Adrenal gland (tissue), 19 donors: ENCODE measurements at places on chromosomes 3 and 15. TPM values are rescaled to one million over a fixed set of nuclear protein-coding genes. Genes with fewer than 3 reads are reported as not detected.

The RFC4 gene
- 12.1 TPM for total RNA-seq

The LPP gene
- total RNA-seq: 170 TPM

The TRPM1 gene
- not detected for total RNA-seq

- no peak for DNase-seq
Measured at GRCh38 chr15:89068325-89068784, 19.9 kb upstream of the ABHD2 start.

DNA sequence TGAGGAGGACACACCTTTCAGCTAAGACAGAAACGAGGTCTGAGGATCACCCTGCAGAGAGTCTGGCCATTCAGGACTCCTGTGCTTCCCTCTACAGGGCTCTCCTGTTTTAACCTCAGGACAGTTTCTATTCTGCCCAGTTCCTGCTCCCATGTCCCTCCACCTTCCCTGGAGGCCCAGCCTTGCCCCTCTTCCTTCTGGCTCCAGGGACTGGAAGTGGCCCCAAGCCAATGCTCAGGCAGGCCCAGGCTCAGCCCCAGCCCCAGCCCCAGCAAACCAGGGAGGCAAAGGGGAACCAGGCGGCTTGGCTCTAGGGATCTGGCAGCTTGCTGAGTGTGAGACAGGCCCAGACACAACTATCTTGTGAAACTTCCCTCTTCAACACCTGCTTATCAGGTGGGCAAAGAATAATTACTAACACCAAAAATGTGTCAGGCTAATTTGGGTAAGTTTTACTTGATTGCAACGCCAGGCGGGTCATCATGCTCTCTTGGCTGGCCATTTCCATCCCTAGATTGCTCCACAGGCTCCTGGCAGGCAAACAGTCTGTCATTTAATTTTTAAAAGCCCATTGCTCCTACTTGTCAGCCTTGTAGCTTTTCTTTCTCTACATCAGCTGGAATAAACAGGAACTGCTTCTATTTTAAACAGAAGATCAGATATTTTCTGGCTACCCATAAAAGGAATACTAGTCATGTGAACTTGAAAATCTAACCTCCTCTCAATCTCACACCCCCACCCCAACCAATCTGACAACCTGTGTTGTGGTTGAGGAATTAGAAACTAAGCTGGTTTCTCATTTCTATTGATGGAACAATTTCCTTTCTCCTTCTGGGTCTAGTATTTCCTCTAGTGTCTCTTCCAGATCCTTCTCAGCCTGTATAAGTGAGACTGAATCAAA lies 33.5 kb downstream of the UPK1B start:
- no peak for DNase-seq

DNA sequence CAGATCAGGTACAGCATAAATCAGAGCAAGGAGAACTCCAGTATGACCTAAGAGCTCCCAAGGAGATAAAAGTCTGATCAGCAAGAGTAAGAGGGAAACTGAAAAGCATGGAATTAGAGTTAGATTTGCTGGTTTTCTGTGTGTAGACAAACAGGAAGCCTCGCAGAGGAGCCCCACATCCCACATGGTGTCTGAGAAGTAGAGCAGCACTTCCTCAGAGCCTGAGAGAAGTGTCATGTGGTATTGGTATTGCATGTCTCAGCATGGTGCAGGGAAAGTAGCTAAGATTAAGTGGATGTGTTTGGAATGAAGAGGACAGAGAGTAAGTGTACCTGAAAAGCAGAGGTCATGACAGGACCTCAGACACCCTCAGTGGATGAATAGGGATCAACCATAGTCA lies 175.4 kb upstream of the GBE1 start:
- DNase-seq: no peak

DNA sequence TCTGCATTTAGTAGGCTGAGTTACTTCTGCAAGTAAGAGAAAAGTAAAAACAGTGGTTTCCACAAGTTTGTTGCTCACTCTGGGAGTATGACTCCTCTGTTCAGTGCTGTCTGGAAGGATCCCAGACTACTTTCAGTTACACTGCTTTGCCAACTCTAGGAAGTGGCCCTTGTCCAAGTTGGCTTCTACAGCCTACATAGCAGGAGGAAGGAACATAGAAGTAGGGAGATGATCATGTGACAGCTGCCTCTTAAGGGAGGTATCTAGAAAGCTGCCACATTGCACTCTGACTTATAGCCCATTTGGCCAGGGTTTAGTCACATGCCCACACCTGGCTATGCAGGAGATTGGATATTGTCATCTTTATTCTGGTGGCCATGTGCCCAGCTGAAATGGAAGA lies 298.1 kb downstream of the NSUN3 start:
- DNase-seq: peak; percentile 18

- no peak for DNase-seq
Measured at GRCh38 chr3:39275052-39275451, 4.8 kb downstream of the CX3CR1 start.

DNA sequence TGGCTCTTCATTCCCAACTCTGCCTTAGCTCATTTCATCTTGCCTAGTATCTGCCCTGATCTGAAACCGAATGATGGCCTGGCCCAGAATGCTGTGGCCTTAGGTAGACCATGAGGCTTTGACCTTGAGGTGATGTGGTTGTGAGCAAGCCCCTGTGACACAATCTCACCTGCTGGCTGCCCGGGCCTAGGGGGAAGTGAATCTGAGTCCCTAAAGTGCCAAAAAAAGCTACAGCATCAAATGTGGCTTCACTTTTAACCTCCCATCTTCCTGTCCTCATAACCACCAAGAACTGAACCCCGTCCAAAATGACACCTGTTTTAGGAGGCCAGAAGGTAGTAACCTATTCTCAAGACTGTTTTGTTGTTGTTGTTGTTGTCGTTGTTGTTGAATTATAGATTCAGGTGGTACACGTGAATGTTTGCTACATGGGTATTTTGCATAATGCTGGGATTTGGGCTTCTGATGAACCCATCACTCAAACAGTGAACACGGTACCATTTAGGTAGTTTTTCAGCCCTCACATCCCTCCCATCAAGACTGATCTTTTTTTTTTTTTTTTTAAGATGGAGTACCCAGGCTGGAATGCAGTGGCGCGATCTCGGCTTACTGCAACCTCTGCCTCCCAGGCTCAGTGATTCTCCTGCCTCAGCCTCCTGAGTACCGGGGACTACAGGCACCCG lies 54.6 kb downstream of the MCCC1 start:
- no peak for DNase-seq

DNA sequence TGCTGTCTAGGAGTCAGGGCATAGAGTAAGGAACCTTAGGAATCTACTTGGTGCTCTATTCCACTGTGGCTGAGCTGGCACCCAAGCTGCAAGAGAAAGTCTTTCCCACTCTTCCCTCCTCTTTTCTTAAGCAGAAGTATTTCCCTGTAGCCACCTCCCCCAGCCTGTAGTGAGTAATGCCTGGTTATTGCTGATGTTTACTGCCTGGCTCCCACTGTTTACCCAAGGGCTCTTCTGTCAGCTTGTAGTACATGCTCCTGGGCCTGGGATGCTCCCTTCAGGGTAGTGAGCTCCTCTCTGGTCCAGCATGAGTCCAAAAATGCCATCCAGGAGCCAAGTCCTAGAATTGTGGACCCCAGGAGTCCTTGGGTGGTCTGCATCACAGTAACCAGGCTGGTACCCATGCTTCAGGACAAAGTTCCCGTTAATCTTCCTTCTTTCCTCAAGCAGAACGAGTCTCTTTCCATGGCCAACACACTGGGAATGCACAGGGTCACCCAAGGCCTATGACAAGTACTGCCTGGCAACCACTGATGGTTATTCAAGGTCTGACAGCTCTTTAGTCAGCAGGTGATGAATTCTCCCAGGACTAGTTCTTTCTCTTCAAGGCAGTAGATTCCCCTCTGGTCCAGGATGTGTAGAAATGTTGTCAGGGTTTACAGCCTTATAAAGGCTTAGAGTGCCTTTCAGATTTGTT lies 17.6 kb downstream of the GALK2 start:
- no peak for DNase-seq

DNA sequence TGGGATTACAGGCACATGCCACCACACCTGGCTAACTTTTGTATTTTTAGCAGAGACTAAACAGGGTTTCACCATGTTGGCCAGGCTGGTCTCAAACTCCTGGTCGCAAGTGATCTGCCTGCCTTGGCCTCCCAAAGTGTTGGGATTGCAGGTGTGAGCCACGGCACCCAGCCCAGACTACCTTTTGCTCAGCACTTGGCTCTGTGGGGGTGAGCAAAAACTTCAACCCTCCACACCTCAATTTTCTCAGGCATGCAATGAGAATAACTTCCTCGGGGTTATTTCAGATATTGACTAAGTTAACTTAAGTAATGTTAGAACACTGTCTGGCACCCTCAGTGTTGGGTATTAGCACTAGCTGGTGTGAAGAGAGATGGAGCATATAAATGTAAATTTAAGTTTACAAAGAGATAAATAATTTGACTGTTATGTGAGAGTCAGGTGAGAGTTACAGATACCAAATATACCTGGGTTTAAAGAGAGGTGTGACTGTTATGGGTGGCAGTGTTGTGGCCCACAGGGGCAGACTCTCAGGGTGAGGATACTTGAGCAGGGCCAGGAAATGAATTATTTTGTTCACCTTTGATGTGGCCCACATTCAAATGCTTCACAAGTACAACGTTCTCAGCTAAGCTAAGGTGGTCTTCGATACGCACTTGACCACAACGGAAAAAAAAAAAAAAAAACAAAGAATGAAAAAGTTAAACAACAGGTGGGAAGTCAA lies 29.0 kb downstream of the CPOX start:
- no peak for DNase-seq

- DNase-seq: no peak
Measured at GRCh38 chr15:94893091-94893490, 661.7 kb downstream of the MCTP2 start.

DNA sequence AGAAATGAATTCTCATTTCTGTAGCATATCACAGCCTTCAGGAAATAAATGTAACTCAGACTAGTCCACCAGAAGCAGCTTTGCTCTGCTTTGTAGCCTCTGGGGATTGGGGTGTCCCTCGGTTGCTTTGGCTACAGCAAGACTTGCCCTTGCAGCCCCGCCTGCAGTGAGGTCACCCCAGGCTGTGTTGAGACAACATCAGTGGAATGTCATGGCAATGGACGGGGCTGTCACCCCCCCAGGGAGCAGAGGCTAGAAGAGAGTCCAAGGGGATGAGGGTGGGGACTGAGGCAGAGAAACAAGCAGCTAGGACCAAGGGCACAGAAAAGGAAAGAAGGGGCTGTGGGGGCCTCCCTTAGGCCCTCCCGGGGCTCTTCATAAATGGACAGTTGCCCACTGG lies 854 bp downstream of the CLEC3B start:
- peak; percentile 57 for DNase-seq

DNA sequence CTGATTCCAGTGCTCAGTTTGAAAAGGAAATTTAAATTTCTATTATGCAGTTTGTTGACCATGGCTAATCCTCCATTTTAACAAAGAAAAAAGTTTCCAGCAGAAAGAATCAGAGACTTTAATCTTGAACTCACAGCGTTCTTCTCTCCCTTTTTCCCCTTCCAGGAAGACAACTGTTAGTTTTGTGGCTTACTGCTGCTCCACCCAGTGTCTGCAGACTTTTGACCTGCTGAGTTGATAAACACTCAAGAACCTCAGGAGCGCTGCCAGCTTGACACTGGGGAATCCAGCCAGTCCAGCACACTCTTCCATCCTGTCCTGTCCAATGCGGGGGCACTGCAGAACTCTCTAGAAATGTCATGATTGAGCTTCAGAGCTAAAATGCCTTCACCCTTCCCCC lies 134.6 kb downstream of the LRRC28 start:
- peak; percentile 51 for DNase-seq

- DNase-seq: peak; percentile 81
Measured at GRCh38 chr3:140441006-140441405, 236.9 kb upstream of the TRIM42 start.
